ENCODE measurements at places on chromosomes 13 and 19.

GRCh38 chr13:96779691-96780090 lies 214.6 kb downstream of the OXGR1 start:
- no peak for DNase-seq

DNA sequence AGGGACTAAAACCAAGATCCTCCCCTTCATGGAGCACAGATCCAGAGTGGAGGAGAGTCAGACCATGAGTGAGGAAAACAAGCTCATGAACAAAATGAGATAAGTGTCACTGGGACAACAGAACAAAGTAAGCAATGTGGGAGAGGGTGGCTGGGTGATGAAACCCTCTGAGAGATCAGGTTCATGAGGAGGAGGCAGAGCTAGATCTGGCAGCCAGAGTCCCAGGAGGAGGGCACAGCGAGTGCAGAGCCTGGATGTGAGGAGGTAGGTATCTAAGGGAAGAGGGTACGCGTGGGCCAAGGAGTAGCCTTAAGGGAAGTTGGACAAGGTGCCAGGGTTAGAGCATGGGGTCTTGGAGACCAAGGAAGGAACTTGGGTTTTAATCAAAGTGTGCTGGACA lies 1311.9 kb downstream of the UQCRFS1 start:
- DNase-seq, result no peak

DNA sequence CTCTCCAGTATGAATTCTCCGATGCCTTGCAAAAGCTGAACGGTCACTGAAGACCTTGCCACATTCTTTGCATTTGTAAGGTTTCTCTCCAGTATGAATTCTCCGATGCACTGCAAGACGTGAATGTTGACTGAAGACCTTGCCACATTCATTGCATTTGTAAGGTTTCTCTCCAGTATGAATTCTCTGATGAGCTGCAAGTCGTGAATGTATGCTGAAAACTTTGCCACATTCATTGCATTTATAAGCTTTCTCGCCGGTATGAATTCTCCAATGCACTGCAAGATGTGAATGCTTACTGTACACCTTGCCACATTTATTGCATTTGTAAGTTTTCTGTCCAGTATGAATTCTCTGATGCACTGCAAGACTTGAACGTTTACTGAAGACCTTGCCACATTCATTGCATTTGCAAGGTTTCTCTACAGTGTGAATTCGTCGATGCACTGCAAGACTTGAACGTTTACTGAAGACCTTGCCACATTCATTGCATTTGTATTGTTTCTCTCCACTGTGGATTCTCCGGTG lies 20.0 kb upstream of the ZNF841 start:
- no peak for DNase-seq

- DNase-seq, result peak; percentile 63
These were observed 8.6 kb downstream of the ZBTB7A start for GRCh38 chr19:4057931-4058692.

GRCh38 chr13:34583181-34583580 lies 358.9 kb upstream of the NBEA start:
- no peak for DNase-seq

- DNase-seq, result no peak
These were observed 866 bp upstream of the LMO7 start for GRCh38 chr13:75635101-75635827.

- no peak for DNase-seq
These were observed 21.1 kb upstream of the STK24 start for GRCh38 chr13:98598043-98598442.

DNA sequence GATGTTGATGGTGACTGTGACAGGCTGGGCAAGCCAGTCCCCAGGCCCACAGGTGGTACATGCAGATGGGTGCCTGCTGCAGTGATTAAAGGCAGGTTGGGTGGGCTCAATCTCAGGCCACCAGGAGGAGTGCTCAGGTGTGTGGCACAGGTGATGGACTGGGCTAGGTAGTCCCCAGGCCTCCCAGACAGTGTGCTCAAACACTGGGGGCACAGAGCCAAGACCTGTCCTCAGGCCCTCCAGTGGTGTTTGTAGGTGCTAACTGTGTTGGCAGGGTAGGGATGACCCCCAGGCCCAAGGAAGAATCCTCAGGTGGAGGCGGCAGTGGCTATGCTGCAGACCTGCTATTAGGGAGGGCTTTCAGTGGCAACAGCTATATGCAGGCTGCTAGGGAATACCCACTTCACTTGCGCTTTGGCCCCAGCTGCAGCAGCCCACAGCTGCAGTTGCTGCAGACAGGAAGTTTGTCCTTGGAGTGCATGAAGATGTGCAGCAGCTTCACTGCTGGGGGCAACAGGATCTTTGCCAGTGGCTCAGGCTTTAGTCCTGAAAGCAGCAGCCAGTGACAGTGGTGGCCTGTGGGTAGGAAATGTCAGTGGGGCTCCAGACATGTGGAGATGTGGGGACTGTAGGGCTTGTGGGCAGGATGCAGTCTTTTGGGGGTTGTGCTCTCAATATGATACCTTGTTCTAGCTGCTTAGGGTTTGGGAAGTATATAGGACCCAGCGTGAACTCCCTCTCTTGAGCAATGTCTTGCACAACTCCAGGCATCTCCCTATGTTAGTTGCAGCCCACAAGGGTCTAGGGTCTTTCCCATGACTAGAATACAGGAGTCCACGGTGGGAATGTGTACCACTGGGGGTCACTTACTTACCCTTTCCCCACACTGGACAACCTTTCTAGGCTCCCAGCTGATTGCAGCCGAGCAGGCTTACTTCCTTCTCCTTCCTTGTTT lies 54.1 kb upstream of the MLNR start:
- DNase-seq, result no peak

GRCh38 chr19:41249707-41250423 lies 14.3 kb upstream of the HNRNPUL1 start:
- no peak for DNase-seq

DNA sequence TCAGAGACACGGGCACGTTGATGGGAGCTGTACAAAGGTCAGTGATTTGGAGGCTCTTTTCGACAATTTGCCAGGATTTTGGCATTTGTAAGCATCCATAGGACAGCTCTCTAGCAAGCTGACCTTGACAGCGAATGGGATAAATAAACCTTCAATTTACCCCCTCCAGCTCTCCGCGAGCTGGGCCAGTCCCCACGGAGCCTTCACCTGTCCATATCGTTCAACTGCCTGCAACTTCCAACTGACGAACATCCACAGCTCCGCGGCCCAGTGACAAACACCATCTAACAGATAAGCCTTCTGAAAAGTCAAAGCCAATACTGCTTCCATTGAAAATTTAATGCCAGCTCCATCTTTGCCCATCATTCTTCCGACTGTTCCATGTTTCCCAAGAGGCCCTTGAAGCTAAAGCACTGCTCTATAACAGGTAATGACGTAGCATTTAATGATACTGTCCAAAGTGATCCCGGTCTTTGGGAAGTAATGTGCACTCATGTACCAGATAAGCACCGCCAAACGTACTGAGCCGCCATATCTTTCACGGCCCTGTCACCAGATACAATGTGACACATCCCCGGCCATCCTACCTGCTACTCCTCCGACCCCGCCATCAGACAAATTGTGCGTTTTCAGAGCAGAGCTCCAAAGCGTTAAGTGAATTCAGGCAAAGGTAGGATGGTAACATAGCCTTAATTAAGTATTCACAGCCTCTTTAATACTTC lies 365.3 kb upstream of the ZNF507 start:
- no peak for DNase-seq

GRCh38 chr13:97879646-97880310 lies 73.7 kb upstream of the IPO5 start:
- no peak for DNase-seq

- no peak for DNase-seq
These were observed 386 bp downstream of the VAV1 start for GRCh38 chr19:6772866-6773322.

- DNase-seq, result no peak
These were observed 4.3 kb upstream of the SLC39A3 start for GRCh38 chr19:2744113-2744512.

- no peak for DNase-seq
These were observed 10.0 kb downstream of the ATP7B start for GRCh38 chr13:52001120-52001731.

- no peak for DNase-seq
These were observed 76.9 kb upstream of the SHISA2 start for GRCh38 chr13:26128676-26129075.

DNA sequence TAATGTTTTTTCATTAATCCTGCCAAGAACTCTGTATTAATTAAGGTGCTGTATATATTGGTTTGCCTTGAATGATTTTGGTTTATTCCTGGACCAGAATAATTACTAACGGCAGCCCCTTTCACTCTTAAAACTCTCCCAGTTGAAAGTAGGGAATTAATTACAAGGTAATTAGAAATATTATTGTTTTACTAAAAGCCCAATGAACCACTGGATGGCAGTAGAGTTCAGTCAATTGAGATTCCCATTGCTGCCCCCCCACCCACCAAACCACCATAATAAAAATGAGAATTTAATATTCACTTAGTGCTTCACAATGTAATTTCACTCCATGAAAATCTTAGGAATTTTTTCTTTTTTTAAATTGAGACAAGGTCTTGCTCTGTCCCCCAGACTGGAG lies 13.7 kb downstream of the WBP4 start:
- DNase-seq, result no peak

- no peak for DNase-seq
These were observed 924.0 kb downstream of the EFNB2 start for GRCh38 chr13:105611424-105611823.

GRCh38 chr19:17455308-17456123 lies 5.2 kb downstream of the NXNL1 start:
- no peak for DNase-seq

DNA sequence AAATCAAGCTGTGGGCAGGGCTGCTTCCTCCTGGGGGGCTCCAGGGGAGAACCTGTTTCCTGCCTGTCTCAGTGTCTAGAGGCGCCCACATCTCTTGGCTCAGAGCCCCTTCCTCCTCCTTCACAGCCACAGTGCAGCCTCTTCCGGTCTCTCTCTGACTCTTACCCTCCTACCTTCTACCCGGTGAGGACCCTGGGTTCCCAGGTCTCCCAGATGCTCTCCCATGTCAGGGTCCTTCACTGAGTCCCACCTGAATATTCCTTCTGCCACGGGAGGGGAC lies 153.1 kb downstream of the KDM4B start:
- no peak for DNase-seq

- DNase-seq, result no peak
These were observed 2541.1 kb downstream of the PCDH9 start for GRCh38 chr13:64688893-64689677.

GRCh38 chr13:21402586-21403307 lies 56.4 kb downstream of the ZDHHC20 start:
- no peak for DNase-seq

GRCh38 chr19:44401139-44402115 lies at the start of gene ZNF285:
Gene ZNF285 (minus strand): TSS chr19:44401608. CDS start chr19:44397213, 4,395 bp downstream.
- DNase-seq, result peak; percentile 79

DNA sequence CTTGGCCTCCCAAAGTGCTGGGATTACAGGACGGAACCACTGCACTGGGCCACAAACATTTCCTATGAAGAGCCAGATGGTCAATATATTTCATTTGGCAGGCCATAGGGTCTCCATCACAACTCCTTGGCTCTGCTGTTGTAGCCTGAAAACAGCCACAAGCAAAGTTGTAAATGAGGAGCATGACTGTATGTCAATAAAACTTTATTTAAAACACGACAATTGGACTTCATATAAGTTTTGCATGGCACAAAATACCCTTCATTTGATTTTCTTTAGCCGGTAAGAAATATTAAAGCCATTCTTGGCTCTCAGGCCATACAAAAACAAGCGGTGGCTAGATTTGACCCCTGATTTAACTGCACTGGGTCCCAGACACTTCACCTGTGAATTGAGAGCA lies 3.1 kb upstream of the FPR1 start:
- DNase-seq, result no peak

DNA sequence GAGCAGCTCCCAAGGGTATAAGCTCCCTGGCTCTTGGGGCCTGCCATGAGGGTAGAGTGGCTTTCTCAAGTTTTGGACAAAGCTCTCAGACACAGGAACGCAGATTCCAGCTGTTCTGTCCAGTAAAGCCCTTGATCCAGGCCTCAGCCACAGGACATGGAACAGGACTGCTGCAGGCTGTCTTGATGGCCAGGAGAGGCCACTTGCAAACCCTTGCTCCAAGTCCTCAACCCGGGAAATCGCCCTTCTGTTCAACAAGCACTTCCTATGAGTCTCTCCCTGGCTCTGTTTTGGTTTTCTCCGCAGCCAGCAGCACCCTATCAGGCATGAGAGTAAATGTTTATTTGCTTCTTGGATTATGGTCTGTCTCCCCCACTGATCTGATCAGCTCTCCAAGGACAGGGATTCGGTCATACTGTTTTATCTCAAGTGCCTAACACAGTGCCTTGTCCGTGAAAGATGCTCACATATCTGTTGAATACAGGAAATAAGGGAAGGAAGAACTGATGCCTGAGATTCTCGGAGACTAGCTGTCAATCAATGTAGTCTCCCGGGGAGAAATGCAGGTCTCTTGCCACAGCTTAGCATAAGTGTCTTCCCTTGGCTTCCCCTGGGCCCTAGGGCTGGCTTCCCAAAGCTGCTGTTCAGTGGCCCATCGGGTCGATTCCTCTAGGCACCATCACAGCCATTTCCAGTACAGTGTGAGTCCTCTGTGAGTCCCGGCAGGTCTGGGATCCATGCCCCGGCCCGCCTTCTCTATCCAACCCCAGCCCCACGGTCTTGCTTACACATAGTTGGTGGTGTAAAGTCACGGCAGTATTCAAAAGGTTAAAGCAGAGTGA lies 90.8 kb downstream of the TSHZ3 start:
- DNase-seq, result no peak

DNA sequence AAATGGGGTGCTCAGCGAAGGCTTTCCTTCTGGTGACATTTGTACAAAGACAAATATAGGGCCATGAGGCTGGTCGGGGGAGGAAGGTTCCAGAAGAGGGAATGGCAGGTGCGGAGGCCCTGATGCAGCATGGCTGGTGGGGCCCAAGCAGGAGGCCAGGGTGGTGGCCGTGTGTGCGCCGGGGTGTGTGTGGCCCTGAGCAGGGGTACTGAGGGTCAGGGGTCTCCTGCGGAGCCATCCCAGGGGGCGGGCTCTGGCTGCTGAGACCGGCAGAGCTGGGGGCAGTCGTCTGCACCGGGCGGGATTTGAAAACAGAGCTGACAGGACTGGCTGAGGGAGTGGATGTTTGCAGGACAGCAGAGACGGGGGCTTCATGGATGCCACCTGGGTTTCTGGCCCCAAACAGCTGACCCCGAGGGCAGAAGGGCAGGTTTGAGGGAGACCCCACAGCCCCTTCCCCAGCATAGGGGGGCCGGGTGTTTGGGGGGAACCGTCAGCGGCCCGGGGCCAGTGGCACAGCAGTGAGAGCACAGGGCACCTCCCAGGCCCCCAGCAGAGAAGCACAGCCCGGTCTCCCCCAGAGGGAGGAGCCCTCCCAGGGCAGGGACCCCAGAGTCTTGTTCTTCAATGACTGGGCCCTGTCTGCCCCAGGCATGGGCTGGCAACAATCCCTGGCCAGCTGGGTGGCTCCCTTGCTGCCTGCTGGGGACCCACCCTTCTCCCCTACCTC lies 11.4 kb downstream of the PIAS4 start:
- DNase-seq, result no peak

GRCh38 chr13:37690361-37690760 lies 91.8 kb upstream of the POSTN start:
- DNase-seq, result no peak

GRCh38 chr13:75368167-75368566 lies 113.8 kb downstream of the TBC1D4 start:
- DNase-seq, result no peak

GRCh38 chr19:12580180-12580694 lies 29.0 kb upstream of the ZNF564 start:
- DNase-seq, result no peak

GRCh38 chr19:7858109-7858770 lies 15.9 kb downstream of the PRR36 start:
- DNase-seq, result no peak

All from stimulated activated CD4-positive, alpha-beta T cell treated with anti-CD3 and anti-CD28 coated beads, TNF-alpha, amount 100 ng/mL, for 24 hours (primary cell).